ENCODE measurements at places on chromosomes 2 and 18.
A peak's percentile ranks its signal among the peaks of the same experiment; 100 is the strongest.

- H3K4me3 ChIP-seq: no peak overlapping the region
- peaks cover 5% of the 10 kb centered on the region for H3K4me1 ChIP-seq
- H3K36me3 ChIP-seq: peaks cover 8% of the 10 kb centered on the region
Measured at GRCh38 chr2:168614172-168615018, 158.3 kb downstream of the CERS6 start.

DNA sequence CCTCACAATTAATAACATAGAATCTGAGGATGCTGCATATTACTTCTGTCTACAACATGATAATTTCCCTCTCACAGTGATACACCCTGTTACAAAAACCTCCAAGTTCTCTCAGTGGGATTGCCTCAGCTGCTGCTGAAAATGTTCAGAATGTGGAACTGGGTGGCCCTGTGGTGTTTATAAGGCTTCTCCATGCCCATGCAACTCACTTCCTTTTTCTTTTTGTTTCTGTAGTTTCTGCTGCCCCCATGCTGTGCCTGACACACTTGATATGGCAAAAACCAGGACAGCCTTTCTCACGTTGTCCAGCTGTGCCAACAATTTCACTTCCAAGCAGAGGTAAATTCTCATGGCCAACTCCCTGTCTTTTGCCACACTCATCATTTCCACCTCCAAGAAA, 206.2 kb downstream of the RPIA start:
- no peaks in the 10 kb centered on the region for H3K4me1 ChIP-seq
- DNase-seq: no peak
- H3K27ac ChIP-seq: no peak overlapping the region
- no peaks in the 10 kb centered on the region for H3K27me3 ChIP-seq
- no peak overlapping the region for H3K4me3 ChIP-seq
- no peaks in the 10 kb centered on the region for H3K36me3 ChIP-seq

GRCh38 chr2:145041706-145042105, 521.8 kb upstream of the ZEB2 start:
- H3K27me3 ChIP-seq: no peaks in the 10 kb centered on the region
- no peak for DNase-seq
- no peaks in the 10 kb centered on the region for H3K36me3 ChIP-seq
- no peak overlapping the region for H3K27ac ChIP-seq
- H3K4me1 ChIP-seq: no peaks in the 10 kb centered on the region

DNA sequence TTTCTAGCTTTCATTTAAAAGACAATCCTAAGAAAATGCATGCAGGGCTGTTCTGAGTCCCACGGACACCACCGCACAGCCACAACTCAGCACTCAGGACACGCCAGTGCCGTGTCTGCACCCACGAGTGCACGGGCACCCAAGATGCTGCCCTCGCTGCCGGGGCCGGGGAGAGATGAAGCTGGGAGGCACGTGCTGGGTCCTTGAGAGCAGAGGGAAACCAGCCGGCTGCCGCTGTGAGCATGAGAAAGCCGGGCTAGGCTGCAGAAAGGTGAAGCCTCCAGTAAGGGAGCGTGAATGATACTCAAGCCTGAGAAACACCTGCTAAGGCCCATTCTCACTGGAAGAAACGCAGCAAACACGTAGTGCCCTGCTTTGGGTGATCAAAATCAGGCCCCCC, 4.8 kb downstream of the COPS9 start:
- no peak overlapping the region for H3K4me3 ChIP-seq
- H3K27me3 ChIP-seq: no peaks in the 10 kb centered on the region
- H3K36me3 ChIP-seq: peaks cover 7% of the 10 kb centered on the region
- no peak overlapping the region for H3K27ac ChIP-seq

- H3K27ac ChIP-seq: no peak overlapping the region
- no peaks in the 10 kb centered on the region for H3K36me3 ChIP-seq
- peaks cover 5% of the 10 kb centered on the region for H3K4me1 ChIP-seq
- no peaks in the 10 kb centered on the region for H3K27me3 ChIP-seq
Measured at GRCh38 chr2:240024766-240025165, 376 bp downstream of the NDUFA10 start.

DNA sequence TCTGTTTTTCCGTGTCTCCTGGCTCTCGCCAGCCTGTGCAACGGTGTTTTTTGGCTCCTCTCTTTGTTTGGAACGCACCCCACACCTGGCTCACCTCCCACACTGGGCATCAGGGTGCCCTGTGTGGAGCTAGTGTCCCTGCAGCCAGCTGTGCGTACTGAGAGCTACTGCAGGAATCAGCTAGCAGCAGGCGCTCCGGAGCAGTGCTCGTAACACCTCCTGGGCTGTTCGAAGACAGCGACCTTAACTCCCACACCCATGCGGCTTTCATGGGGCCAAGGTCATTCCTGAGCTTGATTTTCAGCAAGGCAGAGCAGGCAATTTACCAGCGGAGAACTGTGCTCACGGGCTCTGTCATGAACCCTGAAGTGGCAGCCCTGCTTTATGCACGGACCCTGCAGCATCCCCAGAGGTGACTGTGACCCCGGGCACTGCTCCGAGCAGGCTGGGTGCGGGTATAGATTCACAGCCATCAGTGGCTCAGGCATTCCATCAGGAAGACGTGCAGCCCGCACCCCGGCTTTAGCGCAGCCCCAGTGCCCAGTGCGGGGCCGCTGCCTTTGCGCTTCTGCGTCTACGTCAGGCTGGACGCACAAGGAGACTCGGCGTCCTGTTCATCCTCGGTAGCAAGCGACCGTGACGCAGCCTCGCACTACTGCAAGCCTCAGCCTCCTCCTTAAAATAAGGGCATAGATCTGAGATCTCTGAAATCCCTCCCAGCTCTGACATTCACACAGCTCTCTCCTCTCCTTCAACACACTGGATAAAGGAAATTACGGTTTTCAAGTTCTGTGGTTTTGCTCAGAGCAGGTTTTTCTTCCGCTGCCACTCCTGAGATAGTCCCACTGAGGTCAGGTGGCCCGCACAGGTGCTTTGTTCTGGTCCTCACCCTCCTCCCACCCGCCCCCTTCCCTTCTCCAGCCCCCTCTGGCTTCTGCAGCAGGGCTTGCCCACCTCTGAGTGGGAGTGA, 58.2 kb downstream of the ADI1 start:
- peak overlapping the region; percentile 7 for H3K27ac ChIP-seq
- no peaks in the 10 kb centered on the region for H3K27me3 ChIP-seq
- no peaks in the 10 kb centered on the region for H3K4me1 ChIP-seq
- H3K36me3 ChIP-seq: peaks cover 7% of the 10 kb centered on the region

- no peaks in the 10 kb centered on the region for H3K27me3 ChIP-seq
- H3K4me1 ChIP-seq: no peaks in the 10 kb centered on the region
- H3K4me3 ChIP-seq: no peak overlapping the region
- DNase-seq: no peak
- H3K36me3 ChIP-seq: no peaks in the 10 kb centered on the region
Measured at GRCh38 chr2:54791831-54792230, 68.4 kb downstream of the EML6 start.

- H3K36me3 ChIP-seq: no peaks in the 10 kb centered on the region
- H3K4me3 ChIP-seq: no peak overlapping the region
- H3K27ac ChIP-seq: no peak overlapping the region
Measured at GRCh38 chr2:118274841-118275510, 186.7 kb downstream of the INSIG2 start.

DNA sequence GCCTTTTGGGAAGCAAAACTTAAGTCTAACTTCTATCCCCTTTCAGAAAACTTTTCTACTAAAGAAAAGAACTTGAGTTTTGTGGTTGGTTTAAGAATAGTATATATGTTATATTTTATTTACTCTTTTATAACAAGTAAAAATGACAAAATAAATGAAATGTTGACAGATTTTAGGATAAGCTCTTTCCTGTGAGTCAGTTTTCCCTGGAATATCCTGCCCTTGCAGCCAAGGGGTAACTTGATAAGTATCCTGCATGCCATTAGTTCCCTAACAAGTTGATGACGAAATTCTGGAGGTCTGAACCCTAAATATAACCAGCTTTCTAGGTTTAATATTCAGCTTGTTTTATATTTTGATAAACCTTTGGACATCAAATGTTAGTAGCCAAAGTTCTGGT, 7.3 kb upstream of the HTR2B start:
- no peaks in the 10 kb centered on the region for H3K36me3 ChIP-seq
- no peak overlapping the region for H3K27ac ChIP-seq
- H3K4me3 ChIP-seq: no peak overlapping the region
- H3K27me3 ChIP-seq: no peaks in the 10 kb centered on the region
- no peak for DNase-seq
- no peaks in the 10 kb centered on the region for H3K4me1 ChIP-seq

GRCh38 chr18:24470805-24471204, 10.4 kb downstream of the HRH4 start:
- no peak overlapping the region for H3K4me3 ChIP-seq
- no peaks in the 10 kb centered on the region for H3K36me3 ChIP-seq
- no peak overlapping the region for H3K27ac ChIP-seq

GRCh38 chr18:10233082-10233875, 221.2 kb upstream of the APCDD1 start:
- H3K4me3 ChIP-seq: no peak overlapping the region
- H3K36me3 ChIP-seq: no peaks in the 10 kb centered on the region
- H3K27me3 ChIP-seq: no peaks in the 10 kb centered on the region
- no peak for DNase-seq

DNA sequence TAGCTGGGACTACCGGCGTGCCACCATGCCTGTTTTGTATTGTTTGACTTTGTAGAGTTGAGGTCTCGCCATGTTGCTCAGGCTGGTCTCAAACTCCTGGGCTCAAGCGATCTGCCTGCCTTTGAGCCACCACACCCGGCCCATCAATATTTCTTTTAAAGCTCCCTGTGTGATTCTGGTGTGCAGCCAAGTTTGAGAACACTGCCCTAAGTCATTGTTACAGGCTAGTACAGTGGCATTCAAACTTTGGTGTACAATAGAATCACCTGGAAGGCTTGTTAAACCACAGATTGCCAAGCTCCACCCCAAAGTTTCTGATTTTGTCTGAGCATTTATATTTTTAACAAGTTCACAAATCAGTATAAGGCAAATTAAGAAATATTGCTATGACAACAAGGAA, 99.9 kb downstream of the RBBP8 start:
- H3K4me1 ChIP-seq: no peaks in the 10 kb centered on the region
- DNase-seq: no peak
- no peak overlapping the region for H3K27ac ChIP-seq
- no peak overlapping the region for H3K4me3 ChIP-seq
- no peaks in the 10 kb centered on the region for H3K36me3 ChIP-seq

DNA sequence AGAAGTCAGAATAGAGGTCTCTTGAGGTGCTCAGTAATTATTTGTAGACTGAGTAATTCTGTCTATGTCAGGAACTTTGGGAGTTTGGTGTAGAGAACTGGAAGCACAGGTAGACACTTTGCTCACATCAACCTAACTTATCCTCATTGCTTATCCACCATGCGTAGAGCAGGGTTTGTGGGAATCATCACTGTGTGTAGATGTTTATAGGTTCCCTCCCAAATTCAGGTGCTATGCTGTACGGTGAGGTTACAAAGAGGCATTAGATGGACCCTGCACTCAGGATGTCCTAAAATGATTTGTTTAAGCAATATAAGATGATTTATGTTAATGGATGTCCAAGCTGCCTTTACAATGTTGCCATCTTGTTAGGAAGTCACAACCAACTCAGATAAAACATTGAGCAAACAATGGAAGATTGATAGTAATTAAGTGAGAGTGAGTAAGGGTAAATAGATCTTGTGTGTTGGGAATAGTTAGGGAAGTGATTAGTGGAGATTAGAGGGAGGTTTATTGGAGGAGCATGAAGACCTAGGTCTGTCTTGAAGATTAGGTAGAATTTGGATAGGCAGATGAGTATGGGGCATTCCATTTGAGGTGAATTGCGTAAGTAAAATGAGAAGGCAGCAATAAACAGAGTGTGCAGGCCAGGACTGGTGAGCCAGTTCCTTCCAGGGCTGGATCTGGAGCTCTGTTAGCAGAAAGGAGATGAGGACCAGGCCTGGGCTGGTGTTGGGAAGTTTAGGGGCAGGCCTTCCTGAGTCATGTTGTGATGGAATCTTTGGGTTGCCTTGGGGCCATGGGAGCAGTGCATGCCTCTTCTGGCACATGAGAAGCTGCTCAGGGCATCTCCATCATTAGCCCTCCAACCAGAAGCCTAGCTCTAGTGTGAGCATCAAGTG, 12.1 kb downstream of the EPAS1 start:
- DNase-seq: no peak
- H3K27me3 ChIP-seq: no peaks in the 10 kb centered on the region
- peaks cover 34% of the 10 kb centered on the region for H3K4me1 ChIP-seq
- peak overlapping the region; percentile 7 for H3K27ac ChIP-seq

DNA sequence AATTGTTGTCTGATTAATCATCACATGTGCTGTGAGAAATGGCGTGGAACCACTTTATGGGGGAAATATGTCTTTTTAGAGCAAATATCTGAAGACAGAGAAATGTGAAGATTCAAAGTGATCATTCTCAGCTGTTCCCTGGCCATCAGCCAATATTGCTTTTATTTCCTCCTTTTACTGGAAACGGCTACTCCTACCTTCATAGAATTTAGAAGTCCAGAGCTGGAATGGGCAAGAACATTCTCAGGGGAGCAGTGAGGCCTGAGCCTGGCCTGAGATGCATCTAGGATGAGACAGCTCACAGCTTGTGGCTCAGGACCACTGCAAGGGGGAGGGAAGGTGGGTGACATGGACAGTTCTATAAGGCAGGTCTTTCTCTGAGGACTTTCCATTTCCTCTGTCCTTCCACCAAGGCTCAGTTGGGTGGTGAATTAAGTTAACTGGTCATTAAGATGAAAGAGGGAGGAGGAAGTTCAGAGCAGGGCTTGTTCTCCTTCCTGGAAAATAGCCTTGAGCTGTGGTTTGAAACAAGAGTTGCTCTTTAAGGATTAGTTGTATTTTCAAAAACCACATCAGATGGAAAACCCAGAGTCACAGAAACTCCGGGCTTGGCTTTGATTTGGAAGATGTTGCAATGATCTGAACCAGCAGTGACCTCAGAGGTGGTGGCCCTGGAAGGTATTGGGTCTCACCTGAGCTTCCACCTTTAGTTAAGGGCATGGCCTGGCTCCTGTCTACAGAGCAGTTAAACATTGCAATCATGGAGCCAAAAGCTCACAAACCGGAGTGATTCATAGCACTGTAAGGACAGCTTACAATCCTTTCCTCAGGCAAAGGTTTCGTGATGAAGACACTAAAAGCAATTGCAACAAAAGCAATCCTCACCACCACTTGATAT, 144.3 kb downstream of the VAPA start:
- no peak overlapping the region for H3K4me3 ChIP-seq
- no peak for DNase-seq
- H3K4me1 ChIP-seq: peaks cover 8% of the 10 kb centered on the region
- no peak overlapping the region for H3K27ac ChIP-seq
- no peaks in the 10 kb centered on the region for H3K36me3 ChIP-seq

DNA sequence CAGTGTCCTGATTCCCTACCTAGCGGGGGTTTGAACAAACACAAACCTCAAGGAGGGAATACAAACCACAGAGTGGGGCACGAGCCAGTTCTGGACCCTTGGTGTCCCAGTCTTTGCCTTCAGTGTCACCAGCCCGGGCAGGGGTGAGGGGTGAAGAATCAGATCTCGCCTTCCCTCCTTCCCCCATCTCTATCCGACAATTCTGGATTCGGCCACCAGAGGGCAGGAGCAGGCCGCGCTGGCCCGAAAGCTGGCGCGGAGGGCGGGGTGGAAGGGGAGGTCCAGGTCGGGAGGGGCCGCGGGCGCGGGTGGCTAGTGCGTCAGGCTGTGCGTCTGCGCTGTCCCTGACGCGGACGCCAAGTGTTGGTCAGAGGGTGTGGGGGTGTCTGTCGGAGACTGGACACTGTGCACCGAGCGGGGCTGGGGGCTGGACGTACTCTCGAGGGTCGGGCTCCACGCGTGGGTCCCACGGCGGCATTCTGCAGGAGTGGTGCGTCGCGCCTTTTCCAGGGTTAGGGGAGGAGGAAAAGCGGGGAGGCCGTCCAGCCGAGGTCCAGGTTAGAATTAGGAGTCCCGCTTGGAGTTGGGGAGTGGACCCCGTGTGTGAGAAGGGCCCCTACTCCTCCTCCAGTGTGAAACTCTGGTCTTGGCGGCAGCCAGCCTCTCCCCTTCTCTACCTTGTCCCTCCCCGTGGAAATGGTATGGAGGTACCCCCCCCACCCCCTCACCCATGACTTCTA, 2.9 kb upstream of the CRYBA2 start:
- H3K27me3 ChIP-seq: peaks cover 46% of the 10 kb centered on the region
- H3K4me1 ChIP-seq: peaks cover 20% of the 10 kb centered on the region
- peak overlapping the region; percentile 57 for H3K27ac ChIP-seq

Data from small intestine (tissue), 16 donors.